ENCODE measurements at places on chromosomes 1 and 21.
A peak's percentile ranks its signal among the peaks of the same experiment; 100 is the strongest.

GRCh38 chr1:200877839-200878551, 5.2 kb downstream of the GPR25 start:
- DNase-seq = no peak

DNA sequence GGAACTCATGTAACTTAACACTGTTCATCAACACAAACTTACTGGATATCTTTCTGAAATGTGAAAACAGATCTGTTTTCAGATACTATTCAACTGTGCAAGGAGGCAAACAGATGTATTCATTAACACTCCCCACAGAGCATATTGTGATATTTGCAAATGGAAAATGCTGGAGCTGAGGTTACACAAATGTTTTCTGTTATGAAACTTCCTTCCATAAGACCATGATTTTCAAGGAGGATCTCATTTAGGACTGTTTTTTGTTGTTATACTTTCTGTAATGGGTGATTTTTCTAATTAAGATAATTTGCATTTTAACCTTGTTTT, 56.1 kb downstream of the GABPA start:
- no peak for DNase-seq

GRCh38 chr1:199512037-199512710, 515.3 kb upstream of the NR5A2 start:
- no peak for DNase-seq

GRCh38 chr21:43832158-43832550, 32.9 kb upstream of the AGPAT3 start:
- no peak for DNase-seq

- DNase-seq = no peak
Measured at GRCh38 chr1:43870306-43870705, 63.3 kb upstream of the ARTN start.

DNA sequence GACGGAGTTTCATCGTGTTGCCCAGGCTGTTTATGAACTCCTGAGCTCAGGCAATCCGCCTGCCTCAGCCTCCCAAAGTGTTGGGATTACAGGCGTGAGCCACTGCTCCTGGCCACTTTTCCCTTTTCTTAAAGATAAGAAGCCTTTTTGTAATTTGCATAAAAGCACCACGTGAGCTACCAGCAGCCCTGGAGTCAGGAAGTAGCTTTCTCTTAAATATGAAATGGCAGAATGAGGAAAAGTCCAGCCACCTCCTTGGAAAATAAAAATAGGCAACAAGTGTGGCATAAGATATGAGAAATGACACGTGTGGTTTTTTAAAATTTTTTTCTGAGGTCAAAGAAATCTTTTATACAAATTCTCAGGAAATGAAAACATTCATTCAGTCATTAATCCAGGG, 259.7 kb downstream of the DYRK1A start:
- no peak for DNase-seq

GRCh38 chr1:189432753-189433152, 1044.9 kb downstream of the BRINP3 start:
- DNase-seq = no peak

DNA sequence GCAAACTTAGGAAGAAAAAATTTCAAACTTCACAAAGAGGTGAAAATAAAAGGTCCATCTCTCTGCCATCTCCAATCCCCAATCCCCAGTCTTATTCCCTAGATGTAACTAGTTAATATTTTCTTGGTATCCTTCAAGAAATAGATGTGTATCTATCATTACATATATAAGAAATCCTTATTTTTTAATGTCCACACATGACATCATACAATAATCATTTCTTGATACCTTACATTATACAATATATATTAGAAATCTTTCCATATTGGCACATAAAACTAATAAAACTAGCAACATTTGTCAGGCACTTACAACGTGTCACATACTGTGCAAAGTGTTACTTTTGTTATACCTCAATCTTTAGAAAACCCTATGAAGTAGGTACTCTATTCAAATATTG, 16.2 kb downstream of the DOCK7 start:
- DNase-seq = no peak

DNA sequence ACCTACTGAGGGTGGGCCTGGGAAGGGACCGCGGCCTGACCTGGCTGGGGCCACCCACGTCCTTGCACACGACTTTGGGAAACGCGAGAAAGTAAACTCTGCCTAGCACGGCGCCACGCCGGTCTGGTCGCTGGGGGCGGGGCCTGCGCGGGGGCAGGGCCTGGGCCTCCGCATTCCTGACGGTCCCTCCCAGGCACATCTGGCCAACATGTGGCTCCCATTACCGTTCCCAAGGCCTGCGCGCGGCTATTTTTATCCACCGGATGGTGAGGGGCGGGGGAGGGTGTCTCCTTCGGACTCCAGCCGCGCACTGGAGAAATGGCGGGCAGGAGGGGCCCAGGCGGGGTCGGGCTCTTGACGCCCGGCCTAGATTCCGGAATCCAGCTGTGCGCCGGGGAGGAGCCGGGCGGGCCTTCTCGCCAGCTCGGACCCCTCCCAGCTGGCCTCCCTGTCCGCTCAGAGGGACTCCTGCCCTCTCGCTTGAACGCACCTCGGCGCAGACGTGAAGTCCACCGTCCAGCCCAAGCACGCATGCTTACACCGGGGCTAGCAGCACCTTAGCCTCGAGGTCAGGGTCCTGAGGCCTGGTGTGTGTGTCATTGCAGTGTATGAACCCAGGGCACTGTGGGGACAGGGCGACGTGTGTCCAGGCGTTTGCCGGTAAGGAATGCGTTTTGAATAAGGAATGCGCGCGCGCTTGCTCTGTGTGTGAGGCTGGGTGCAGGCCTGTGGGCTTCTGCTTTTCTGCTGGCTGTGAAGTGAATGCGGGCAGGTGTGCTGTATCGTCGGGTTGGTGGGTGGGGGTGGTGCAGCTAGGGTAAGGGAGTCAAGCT, 2.1 kb downstream of the EVA1B start:
- DNase-seq = no peak

- DNase-seq = no peak
Measured at GRCh38 chr21:24781146-24781545, 826.1 kb downstream of the MRPL39 start.

- peak; percentile 47 for DNase-seq
Measured at GRCh38 chr1:206663832-206664652, 20.7 kb upstream of the MAPKAPK2 start.

DNA sequence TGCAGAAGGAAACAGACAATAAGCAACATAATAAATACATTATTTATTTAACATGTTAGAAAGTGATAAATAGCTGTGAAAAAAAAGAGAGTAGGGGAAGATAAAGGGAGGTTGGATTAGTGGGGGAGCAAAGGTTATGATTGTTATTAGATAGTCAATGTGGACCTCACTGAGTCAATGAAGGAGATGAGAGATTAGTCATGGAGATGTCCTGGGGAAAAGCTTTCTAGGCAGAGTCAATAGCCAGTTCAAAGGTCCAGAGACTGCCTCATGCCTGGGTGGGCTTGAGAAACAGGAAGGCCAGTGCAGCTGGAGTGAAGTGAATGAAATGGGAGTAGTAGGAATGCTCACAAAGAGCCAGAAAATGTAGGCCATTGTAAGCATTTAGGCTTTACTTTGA, 187.1 kb upstream of the CACYBP start:
- no peak for DNase-seq

GRCh38 chr1:223248770-223249140, 105.7 kb upstream of the TLR5 start:
- no peak for DNase-seq

DNA sequence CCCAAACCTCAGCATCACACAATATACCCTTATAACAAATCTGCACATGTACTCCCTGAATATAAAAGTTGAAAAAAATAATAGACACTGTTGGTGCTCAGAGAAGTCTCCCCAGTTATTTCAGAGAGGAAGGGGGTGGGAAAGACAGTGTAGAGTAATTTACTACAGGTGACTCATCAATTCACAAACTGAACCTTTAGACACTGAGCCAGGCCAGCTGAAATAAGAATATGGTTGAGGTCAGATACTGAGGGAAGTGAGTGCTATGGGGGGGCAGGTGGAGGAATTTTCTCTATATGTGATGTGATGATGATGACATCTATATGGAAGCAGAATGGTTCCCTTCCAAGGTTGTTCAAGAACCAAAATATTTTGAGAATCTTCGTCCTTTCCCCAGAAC, 50.1 kb downstream of the MRPL39 start:
- no peak for DNase-seq

DNA sequence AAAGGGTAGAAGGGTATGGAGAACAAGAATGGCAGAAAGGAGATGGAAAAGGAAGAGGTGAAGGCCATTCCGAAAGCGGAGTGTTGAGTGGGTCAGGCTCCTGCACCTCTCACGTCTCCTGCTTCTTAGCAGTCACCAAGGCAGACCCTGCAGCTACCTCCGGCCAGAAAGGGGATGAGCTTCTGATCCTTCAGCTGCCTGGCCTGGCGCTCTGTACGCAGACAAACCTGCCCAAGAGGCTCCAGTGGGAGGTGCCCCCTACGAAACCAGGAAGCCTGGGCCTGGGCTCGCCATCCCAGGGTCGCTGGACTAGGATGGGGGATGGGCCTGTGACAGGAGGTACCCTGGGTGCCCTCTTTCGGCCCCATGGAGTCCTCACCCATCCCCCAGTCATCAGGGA, 3.0 kb downstream of the GPR61 start:
- no peak for DNase-seq

DNA sequence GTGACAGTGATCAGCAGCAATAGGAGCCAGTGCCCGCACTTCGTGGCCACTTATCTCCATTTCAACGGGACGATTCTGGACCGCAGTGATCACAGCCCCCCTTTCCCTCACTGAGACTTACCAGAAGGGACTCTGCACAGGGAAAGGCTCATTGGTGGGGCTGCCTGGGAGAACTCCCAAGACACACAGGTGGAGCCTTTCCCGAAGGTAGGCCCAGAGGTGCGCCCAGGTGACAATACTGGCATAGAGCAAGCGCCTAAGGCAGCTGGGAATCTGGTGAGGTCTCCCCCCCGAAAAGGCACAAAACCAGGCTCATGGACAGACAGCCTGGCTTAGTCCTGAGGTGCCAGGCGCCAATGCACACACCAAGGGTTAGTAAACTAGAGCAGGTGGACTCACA, 318.9 kb downstream of the AJAP1 start:
- DNase-seq = no peak

GRCh38 chr1:157105988-157106812, 6.6 kb upstream of the ETV3L start:
- DNase-seq = no peak

DNA sequence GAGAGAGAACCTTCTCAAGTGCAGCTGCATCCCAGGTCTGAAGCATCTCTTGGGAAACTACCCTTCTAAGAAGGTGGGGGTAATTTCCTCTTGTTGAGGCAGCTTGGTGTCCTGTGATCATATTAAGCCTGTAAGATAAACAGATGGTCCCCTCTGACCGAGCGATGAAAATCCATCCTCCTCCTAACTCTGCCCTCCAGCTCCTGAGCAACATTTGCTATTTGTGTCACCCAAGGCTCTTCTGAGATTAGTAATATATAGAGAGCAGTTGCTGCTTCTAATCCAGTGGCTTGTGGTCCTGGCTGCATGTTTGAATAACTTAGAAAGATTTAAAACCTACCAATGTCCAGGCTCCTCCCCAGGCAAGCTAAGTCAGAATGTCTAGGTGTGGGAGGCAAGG, 123.7 kb downstream of the DISC1 start:
- no peak for DNase-seq

- no peak for DNase-seq
Measured at GRCh38 chr1:150479370-150479769, 7.8 kb upstream of the TARS2 start.

DNA sequence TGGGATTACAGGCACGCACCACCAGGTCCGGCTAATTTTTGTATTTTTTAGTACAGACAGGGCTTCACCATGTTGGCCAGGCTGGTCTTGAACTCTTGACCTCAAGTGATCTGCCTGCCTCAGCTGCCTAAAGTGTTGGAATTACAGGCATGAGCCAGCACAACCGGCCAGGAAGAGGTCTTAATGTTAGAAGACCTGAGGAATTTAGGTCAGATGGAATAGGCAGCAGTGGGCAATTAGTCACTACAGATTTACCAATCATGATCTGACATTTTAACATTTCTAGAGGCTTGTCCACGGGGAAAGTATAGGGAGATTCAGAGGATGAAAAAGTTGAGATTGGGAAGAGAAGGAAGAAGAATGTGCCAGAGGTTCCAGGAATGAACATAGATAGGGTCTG, 8.9 kb upstream of the APP start:
- DNase-seq = no peak

DNA sequence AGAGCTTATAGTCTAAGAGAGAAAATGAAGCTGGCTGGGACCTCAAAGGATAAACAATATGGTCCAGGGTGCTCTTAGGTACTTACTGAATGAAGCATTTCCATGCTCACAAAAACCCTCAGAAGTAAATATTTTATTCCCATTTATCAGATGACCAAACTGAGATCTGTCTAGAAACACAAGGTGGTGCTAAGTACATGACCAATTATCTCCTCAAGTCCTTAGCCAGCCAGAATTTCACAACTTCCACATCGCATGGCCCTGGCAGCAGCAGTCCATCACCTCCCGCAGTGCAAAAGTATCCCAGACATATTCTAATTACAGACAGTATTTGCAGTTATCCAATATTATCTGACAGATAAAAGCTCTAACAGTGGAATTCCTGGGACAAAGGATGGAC, 321.7 kb upstream of the PROX1 start:
- no peak for DNase-seq

DNA sequence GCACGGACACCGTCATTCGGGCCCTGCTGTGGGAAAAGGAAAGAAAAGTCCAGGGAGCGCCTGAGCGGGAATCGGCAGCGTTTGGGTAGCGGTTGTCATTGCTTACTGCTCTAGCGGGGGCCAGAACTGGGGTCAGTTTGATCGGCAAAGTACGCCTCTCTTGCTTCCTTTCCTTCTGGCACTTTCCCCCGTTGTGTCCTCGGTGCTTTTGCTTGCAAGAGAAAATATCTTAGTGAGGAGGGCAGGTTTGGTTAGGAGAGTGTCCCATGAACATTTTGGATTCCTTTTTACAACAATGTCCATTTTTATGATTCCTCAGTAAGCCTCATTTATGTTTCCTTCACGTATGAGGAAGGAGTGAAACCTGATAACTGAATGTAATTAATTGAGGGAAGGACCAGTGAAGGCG, 670 bp downstream of the ST3GAL3 start:
- no peak for DNase-seq

GRCh38 chr1:169298441-169298840, 69.2 kb downstream of the NME7 start:
- no peak for DNase-seq

GRCh38 chr1:217363319-217363718, 267.6 kb downstream of the GPATCH2 start:
- DNase-seq = no peak

DNA sequence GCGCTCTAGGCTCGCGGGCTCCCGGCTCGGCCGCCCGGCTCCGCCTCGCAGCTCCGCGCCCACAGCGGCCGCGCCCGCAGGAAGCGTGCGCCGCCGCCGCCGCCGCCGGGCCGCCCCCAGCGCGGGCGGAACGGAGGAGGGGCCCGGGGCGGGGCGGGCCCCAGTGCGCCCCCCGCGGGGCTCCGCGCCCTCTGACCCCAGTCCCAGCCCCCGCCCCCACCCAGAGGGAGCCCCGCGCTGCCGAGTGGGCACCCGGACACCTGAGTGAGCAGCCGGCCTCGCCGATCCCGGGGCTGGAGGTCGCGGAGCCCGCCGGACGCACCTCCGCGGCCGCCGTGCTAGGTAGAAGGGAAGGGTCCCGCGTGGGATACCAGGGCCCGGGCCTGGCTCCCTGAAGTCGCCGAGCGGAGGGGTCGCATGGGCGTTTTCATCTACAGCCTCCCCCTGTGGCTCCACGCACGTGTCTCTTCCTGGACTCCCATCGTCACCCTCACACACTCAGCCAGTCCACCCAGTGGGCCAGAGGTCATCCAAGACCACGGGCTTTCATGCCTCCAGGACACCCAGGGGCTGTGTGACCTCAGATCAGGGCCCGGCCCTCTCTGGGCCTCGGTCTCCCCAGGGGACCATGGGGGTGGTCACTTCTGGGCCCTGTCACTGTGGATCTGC, at the start of gene SDC3:
Gene SDC3 (minus strand): TSS at position 63 of the 669 bp plus-strand sequence. CDS start 172 bp downstream, outside the sequence.
- no peak for DNase-seq

Data from activated T-helper 1 cell treated with anti-CD3 and anti-CD28 coated beads, Interleukin-2, amount 50 U/mL, for 16 hours (primary cell).